Mucosa of gallbladder (tissue), 1 donor: ENCODE measurements at places on chromosomes 7 and 10. TPM values are rescaled to one million over a fixed set of nuclear protein-coding genes. Genes with fewer than 3 reads are reported as not detected.
A peak's percentile ranks its signal among the peaks of the same experiment; 100 is the strongest.

The GIMAP6 gene
- total RNA-seq = 20.5 TPM

The TRIM73 gene
- total RNA-seq = 6.0 TPM

The EPO gene
- not detected for total RNA-seq

The STN1 gene
- total RNA-seq = 29.2 TPM

The RBP3 gene
- total RNA-seq = not detected

The GIMAP5 gene
- 9.8 TPM for total RNA-seq

The NPFFR1 gene
- 0.03 TPM for total RNA-seq

The MCM10 gene
- 0.40 TPM for total RNA-seq

The SYT15B gene
- total RNA-seq = 0.23 TPM

The CCT6A gene
- 87.6 TPM for total RNA-seq

DNA sequence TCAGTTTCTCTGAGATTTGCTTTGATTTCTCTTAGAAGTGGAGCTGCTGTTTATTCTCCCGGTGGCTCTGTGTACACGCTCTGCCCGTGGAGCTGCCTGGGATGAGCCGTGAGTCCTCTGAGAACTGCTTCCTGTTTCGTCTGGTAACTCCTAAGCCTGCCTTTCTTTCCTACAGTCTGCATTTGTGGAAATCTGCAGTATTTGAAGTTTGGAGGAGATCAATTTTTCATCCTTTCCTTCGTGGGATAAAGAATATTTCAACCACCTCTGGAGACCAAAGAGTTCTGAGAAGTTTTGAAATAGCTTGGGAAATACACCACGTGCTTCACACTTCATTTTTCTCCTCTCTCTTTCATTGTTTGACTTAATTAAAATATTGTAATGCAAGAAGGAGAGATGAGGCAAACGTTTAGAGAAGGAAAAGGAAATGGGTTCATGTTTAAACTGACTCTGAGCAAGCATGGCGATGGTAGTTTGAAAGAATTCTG is 311.9 kb downstream of the LRMDA start:
- no peak for DNase-seq

DNA sequence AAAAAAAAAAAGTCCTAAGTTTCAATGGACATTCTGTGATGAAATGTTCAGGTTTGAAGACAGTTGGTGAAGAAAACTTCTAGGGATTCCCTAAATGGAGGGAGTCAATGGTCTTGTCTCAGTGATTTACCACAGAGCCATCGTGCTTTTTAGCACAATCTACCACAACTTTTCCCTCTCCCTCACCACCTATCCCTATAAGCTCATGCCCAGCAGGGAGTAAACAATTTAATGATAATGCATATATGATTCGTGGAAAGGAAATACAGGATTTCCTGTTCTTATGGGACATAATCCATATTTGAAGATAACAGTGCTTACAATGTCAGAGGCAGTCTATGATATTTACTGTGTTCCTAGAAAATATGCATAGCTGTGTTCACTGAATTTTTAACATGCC is 38.4 kb upstream of the CD36 start:
- no peak for DNase-seq

DNA sequence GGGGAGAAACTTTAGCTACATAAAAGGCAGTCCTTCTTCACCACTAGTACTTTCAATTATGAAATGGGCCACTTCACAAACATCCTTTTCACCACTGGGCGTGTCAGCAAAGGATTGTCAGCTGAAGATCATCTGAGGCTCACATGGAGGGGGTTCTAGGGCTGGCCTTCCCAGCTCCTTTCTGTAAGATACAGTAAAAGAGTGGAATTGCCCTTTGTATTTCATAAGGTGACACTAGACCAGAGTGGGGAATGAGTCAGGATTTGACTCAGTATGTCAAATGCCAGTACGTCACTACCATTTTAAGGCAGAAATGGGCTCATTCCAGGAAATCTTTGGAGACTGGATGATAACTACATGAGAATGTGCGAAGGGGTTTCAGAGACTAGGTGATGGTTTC is 21.2 kb upstream of the BLOC1S2 start:
- no peak for DNase-seq

DNA sequence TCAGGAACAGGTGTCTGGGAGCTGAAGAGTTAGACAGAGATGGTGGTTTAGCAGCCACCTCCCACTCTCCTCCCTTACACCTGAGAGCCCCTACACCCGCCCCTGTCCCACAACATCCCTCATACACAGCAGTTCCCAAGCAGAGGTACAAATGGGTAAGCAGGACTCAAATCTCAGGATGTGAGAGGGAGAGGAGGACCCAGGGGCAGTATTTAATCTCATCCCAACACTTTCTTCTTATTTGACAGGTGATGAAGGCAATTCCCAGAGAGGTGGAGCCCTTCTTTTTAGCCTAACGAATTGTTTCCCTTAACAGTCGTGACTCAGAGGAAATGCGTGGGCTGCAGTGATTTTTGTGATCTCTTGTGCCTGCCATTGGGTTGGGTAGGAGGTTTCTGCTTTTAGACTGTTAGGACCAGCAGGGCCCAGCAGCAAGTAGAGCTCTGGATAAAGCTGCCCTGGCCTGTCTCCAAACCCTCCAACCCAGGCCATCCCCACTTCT is 191.3 kb downstream of the HECW1 start:
- no peak for DNase-seq

DNA sequence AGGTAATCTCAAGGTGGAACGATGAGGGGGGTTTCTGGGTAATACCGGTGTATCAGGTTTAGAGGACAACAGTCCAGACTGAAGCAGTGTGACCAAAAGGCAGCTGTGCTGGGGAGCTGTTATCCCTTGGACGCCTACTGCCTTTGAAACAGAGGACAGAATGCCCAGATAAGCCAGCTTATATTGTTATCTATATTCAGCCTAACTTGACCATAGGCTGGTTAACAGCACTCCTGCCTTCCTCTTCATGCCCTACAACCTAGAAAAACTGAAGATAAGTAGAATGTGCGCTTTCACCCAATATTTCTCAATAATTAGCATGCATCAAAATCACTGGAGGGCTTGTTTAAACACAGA is 44.9 kb downstream of the IL6 start:
- DNase-seq = no peak

DNA sequence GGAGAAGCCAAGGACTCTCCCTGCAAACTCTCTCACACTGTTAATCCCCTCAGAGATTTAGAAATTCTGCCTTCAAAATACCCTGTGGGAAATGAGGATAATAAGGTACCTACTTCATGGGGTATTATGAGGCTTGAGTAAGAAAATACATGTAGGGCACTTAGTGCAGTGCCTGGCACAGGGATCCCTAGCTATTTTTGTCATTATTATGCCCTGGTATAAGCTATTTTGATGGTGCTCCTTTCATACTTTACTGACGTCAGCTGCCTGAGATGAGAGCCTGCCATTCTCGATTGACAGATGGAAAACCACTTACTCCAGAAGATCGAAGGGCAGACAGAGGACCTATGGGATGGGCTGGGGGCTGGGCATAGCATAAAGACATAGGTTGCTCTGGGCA is 30.1 kb downstream of the MKX start:
- no peak for DNase-seq

GRCh38 chr7:130278860-130279259 is 12.2 kb downstream of the CPA2 start:
- DNase-seq = no peak

- DNase-seq = no peak
Measured at GRCh38 chr10:921471-922414, 9.8 kb downstream of the LARP4B start.

- no peak for DNase-seq
Measured at GRCh38 chr10:1274111-1274661, 218.0 kb downstream of the WDR37 start.

DNA sequence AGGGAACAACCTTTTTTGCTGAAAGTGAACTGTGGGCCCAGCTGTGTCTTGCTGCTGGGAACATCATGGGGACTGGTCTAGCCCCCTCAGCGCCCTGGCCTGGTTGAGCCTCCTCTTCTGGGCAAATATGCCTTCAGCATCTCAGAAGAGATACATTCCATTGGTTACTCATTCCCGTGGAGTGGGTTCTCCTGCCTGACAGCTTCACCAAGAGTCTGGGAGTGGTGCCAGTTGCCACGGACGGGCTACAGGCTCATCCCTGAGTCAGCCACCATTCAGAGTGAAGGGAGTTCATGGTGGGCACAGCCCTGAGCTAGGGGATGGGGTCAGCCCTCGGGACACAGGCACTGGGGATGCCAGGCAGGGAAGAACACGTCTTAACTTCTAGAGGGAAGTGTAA is 81.9 kb downstream of the RAMP3 start:
- DNase-seq = no peak

- no peak for DNase-seq
Measured at GRCh38 chr7:101948650-101949049, 131.2 kb downstream of the CUX1 start.

DNA sequence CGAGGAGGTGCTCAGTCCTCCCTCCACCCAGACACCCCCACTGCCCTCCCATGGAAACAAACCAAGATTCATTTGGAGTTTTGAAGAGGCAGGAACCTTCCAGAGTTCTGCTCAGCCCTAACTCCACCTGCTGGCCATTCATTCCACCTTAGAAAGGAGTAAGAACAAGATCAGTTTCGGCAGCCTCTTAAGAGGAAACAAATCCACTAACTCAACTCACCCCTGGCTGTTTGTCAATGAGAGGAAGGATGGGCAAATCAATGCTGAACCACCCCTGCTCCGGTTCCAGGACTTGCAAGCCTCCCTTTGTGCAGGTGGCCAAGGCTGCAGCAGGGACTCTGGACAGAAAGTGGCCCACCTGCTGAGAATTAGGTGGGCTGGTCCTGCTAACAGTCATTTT is 26.2 kb downstream of the CCDC3 start:
- DNase-seq = peak; percentile 34

DNA sequence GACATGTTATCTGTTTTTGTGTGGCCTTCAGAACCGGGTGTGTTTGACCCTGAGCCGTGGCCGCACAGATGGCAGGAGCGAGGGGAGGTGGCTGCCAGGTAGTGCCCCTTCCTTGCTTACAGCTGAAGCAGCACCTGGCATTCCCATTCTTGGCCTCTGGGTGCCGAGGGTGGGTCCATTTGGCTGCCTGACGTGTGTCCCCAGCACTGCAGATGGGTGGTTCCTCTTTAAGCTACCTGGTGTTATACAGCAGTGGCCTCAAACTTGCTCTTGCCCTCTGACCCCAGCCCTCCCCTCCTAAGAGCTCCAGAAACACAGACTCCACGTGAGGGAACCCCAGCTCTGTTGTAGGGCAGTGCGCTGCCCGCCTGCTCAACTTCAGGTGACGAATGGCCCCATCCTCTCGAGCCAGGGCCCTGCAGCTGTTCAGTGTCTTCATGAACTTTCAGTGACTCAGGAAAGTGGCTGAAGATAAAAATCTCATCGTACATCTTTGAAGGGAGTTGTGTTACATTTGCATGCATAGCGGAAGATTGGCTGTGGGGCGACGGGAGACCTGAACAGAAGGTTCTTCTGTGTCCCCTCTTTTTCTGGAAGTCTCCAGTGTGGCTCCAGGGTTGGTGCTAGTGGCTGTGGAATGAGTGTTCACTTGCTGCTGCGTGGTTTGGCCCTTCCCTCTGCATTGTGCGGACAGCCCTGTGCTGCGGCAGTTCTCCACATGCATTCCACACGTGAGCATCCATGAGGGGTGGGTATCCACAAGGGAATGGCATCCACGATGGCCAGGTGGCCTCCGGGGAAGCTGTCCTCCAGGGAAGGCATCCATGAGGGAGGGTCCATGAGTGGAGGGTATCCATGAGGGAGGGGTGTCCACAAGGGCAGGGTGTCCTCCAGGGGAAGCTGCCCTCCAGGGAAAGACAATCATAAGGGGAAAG is 91.6 kb downstream of the INPP5A start:
- DNase-seq = no peak
